ENCODE measurements at places on chromosomes 7 and 10. TPM values are rescaled to one million over a fixed set of nuclear protein-coding genes. Genes with fewer than 3 reads are reported as not detected.

DNA sequence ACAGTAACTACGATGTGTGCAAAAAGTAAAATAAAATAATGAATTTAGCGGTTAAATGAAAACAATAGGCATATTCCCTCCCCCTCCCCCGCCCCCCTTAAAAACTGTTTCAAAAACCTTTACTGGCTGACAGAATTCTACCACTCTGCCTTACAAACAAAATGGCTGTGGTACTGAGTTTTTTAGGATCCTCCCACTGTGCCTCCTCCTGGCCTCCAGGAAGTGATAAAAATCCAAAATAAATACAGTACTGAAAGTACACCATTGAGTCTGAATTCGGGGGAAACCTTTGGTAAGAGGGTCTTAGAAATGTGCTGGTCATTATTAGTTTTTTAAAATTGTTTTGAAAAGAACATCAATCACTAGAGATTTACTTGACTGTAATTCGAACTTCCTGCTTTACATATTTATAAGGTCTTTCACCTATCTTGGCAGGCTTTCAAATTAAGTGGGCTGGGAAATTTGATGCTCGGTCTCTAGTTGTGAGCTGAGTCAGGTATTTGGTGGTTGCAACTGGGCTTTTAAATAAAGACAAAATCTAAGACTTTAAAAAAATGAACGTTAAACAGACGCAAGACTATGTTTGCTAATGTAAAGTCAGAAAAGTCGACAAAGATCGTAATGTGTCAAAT lies 32.5 kb upstream of the EPC1 start:
- DNase-seq, result peak; percentile 61

GRCh38 chr10:43421519-43421918 lies 12.5 kb upstream of the HNRNPF start:
- DNase-seq, result no peak

GRCh38 chr10:118968060-118968459 lies 61.5 kb upstream of the NANOS1 start:
- no peak for DNase-seq

DNA sequence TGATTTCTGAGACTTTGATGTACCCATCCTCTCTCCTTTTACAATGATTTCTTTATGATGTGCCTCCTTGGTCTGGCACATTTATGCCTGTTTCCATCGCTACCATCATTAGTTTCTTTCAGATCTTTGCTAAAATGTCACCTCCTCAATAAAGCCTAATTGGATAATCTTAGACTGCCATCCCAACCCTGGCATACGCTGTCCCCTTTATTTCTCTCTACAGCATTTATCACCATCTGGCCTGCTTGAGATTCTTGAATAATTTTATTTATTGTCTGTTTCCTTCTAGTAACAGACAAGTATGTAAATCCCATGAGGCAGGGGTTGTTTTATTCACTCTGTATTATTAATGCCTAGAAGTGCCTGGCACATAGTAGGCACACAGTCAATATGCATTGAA lies 6.7 kb upstream of the DNTT start:
- no peak for DNase-seq

DNA sequence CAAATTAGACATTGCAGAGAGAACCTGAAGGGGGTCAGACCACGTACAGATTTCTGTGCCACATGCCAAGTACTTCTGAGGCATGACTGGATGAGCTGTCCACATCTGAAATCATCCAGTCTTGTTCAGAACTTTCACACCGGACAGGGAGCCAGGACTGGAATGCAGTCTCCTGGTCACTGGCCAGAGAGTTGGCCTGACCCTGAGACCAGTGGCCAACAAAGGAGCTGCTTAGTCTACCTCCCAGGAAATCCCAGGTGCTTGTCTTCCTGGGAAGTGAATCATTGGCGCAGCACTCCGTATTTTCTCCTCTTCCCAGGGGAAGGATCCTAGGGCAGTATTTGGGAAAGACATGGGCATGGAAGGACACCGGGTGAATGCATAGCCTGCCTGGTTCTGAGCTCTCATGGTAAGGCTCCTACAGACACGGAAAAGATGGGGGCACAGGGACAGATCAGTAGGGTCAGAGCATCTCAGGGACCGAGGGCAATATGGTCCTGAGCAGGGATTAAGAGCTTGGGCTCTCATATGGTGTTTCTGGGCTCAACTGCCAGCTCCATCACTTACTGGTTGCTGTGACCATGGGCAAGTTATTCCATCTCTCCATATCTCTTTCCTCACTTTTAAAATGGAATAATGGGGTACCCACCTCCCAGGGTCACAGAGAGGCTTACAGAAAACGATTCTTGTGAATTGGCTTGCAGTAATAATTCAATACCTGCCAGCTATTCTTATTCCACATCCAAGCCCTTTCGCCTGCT lies 1.3 kb upstream of the SCD start:
- DNase-seq, result peak; percentile 51

GRCh38 chr10:5040010-5040673 lies 36.5 kb upstream of the AKR1C2 start:
- no peak for DNase-seq

DNA sequence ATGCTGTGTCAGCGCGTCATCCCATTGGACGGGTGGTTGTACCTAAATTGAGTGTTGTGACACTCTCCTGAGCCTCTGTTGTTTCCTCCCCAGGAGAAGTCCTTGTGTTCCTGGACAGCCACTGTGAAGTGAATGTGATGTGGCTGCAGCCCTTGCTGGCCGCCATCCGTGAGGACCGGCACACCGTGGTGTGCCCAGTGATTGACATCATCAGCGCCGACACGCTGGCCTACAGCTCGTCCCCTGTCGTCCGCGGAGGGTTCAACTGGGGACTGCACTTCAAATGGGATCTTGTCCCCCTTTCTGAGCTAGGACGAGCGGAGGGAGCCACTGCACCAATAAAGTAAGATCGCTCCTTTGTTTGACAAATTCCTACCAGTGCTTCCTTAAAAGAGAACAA lies 82.5 kb downstream of the GALNT11 start:
- DNase-seq, result no peak

DNA sequence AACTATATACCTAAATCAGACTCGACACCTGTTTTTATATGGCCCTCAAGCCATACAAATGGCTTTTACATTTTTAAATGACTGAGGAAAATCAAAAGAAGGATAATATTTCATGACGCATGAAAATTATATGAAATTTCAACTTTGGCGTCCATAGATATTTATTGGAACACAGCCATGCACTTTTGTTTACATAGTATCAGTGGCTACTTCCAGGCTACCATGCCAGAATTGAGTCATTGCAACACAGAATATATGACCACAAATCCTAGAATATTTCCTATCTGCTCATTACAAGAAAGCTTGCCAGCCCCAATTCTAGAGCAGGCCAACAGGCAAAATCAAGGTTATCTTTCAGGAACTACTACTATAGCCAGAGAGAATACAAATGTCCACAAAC lies 29.3 kb downstream of the AFAP1L2 start:
- DNase-seq, result peak; percentile 77

GRCh38 chr7:95899919-95900513 lies 127.7 kb downstream of the DYNC1I1 start:
- DNase-seq, result no peak

DNA sequence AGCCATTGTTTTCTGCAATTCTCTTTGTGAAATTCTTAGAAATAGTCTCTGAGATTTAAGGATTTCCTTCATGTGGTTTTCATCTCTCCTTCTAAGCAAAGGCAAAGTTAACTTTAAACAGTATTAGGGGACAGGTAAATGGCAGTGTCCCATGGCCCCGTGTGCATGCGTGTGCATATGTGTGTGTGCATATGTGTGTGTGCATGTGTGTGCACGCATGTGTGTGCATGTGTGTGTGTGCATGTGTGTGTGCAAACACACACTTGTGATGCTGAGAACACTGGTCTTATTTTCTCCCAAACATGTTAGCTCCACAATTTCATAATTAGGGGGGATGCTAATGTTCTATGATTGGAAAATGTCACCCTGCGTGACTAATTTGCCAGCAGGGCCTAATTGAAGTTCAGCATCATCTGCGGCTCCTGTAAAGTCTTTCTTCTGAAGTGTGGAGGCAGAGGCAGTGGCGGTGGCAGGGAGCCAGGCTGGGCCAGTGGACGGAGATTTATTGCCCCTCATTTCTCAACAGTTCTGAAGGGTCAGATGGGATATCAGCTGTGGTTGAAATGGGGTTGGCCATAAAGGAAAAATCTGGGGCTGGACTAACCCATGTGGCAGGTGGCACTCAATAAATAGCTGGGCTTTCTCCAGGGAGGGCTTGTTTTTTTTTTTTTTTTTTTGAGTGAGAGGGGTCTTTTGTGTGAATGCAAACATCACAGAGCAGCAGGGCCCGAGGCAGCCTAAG lies 289.3 kb upstream of the PODXL start:
- DNase-seq, result no peak

CRHR2 gene
- total RNA-seq, result not detected

SKIDA1 gene
- 1.1 TPM for total RNA-seq

NRCAM gene
- total RNA-seq, result 1.2 TPM

ZNF853 gene
- 4.8 TPM for total RNA-seq

IL2RA gene
- not detected for total RNA-seq

CLRN3 gene
- 0.22 TPM for total RNA-seq

C10orf67 gene
- not detected for total RNA-seq

AHR gene
- 108 TPM for total RNA-seq

ZNF117 gene
- 3.1 TPM for total RNA-seq

MBL2 gene
- total RNA-seq, result not detected

HGF gene
- total RNA-seq, result 0.20 TPM
